ENCODE measurements at places on chromosomes 1 and 21.

GRCh38 chr1:52523376-52523775 lies 29.5 kb downstream of the TUT4 start:
- no peak for DNase-seq

- no peak for DNase-seq
These were observed 74.1 kb downstream of the CD46 start for GRCh38 chr1:207825719-207826556.

DNA sequence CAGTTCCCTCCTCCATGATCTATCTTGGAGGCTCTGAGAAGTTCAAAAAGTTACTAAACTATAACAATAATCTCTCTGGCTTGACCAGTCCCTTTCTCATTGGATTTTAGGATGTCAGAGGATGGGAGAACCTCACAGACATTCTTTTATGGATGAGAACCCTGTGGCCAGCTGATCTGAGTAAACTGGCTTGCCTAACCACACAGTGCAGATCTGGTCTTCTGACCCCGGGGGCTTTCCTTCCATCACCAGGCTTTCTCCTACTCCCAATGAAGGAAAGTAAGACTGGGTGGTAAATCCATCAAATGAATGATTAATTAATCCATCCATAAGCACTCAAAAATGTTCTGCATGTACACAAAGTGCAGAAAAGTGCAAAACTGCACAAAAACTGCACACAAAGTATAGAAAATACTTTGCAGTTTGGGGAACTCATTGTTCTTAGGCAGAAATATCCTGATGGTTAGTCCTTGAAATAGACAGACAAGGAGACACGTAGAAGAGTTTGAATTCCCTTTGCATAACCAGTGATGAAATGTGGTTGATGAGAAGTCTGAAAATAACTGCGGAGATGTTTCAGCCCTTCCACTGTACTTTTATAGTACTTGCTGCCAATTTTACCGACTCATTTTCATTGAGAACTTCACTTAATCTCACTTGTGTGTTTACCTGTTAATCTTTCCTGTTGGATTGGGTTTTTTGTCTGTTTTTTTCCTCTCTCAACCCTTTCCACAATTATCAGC lies 2.5 kb upstream of the F3 start:
- DNase-seq = no peak

- DNase-seq = no peak
These were observed 310.8 kb downstream of the USP25 start for GRCh38 chr21:16040601-16041000.

GRCh38 chr1:87335175-87335884 lies 6.7 kb downstream of the LMO4 start:
- no peak for DNase-seq

GRCh38 chr1:86156566-86157455 lies at the start of gene COL24A1:
TSS of gene COL24A1 (minus strand) at chr1:86156772. CDS start at chr1:86156396, 376 bp downstream.
- no peak for DNase-seq

DNA sequence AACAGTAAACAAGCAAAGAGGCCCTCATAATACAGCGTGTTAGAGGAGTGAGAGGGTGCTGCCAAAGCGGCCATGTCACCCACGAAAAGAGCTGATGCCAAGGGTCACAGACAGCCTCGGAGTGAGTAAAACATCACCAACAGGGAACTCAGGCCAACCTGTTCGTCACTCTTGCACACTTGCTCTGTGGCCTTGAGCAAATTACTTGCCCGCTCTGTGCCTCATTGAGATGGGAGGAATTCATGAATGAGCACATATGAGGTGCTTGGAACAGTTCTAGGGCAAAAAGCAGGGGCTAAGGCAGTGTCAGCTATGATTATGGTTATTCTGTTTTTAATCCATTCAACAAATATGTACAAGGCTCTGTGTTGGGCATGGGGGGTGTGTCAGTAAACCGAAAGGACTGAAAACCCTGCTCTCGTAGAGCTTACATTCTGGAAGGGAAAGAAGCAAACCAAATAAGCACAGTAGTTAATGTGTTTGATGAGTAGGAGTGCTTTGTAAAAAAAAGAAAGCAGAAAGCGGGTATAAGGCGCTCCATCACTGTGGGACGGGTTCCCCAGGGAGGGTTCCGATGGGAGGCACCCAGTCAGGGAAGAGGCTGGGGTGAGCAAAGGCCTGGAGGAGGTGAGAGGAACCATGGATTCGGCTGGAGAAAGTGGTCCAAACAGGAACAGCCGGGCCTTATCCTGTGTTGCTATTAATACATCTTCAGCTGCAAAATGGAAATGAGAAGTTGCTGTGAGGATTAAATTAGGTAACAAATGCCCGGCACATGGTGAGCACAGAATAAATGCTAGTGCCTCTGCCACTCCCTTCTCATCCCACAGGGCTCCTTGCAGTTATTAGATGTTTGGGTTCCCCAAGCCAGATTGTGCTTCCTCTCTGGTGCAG lies 39.5 kb upstream of the RD3 start:
- no peak for DNase-seq

DNA sequence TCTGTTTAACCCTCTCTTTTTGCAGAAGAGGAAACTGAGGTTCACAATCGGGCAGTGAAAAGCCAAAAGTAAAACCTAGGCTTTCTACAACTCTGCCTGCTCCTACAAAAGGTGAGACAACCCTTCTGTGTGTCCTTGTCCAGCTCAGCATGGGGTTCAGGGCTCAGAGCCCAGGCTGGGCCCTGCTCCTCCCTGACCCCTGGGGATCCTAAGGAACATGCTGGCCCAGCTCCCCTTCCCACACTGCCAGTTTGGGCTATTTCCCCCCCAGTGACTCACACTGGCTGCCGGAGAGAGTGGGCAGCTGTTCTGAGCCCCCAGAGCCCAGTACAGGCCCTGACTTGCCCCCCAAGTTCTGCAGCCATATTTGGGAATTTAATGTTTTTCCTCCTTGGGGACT lies 8.9 kb downstream of the FAM229A start:
- no peak for DNase-seq

GRCh38 chr1:60280819-60281218 lies 207.2 kb upstream of the C1orf87 start:
- no peak for DNase-seq

GRCh38 chr1:150708595-150708994 lies 11.6 kb upstream of the GOLPH3L start:
- no peak for DNase-seq

- no peak for DNase-seq
These were observed 134.0 kb downstream of the CLEC20A start for GRCh38 chr1:178362747-178363146.

DNA sequence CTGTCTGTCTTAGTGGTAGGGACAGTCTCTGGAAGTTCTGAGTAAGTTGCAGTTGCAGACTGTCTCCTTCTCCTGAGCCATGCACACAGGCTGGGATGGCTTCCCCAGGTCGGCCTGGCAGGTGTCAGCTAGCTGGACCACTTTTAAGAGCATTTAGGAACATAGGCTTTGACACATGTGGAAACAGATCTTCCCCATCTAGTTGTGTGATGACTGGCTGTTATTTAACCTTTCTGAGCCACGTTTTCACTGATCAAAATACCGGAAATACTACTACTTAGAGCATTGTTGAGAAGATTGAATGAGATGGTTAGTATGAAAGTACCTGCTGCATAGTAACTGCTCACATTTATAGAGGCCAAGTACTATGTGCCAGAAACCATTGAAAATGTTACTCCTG lies 6.2 kb upstream of the MAPKAPK2 start:
- DNase-seq = no peak

DNA sequence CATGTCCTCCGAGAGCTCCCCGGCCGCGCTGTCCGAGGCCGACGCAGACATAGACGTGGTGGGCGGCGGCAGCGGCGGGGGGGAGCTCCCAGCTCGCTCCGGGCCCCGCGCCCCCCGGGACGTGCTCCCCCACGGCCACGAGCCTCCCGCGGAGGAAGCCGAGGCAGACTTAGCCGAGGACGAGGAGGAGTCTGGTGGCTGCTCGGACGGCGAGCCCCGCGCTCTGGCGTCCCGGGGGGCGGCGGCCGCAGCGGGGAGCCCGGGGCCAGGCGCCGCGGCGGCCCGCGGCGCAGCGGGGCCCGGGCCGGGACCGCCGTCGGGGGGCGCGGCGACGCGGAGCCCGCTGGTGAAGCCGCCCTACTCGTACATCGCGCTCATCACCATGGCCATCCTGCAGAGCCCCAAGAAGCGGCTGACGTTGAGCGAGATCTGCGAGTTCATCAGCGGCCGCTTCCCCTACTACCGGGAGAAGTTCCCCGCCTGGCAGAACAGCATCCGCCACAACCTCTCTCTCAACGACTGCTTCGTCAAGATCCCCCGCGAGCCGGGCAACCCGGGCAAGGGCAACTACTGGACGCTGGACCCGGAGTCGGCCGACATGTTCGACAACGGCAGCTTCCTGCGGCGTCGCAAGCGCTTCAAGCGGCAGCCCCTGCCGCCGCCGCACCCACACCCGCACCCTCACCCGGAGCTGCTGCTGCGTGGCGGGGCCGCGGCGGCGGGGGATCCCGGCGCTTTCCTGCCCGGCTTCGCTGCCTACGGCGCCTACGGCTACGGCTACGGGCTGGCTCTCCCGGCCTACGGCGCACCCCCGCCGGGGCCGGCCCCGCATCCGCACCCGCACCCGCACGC lies 547 bp downstream of the FOXD2 start:
- no peak for DNase-seq

- no peak for DNase-seq
These were observed 365.9 kb downstream of the TGFB2 start for GRCh38 chr1:218711001-218711400.

GRCh38 chr1:145985502-145986439 lies 10.6 kb downstream of the TXNIP start:
- no peak for DNase-seq

- no peak for DNase-seq
These were observed 428.7 kb upstream of the LRRC7 start for GRCh38 chr1:69139007-69139406.

DNA sequence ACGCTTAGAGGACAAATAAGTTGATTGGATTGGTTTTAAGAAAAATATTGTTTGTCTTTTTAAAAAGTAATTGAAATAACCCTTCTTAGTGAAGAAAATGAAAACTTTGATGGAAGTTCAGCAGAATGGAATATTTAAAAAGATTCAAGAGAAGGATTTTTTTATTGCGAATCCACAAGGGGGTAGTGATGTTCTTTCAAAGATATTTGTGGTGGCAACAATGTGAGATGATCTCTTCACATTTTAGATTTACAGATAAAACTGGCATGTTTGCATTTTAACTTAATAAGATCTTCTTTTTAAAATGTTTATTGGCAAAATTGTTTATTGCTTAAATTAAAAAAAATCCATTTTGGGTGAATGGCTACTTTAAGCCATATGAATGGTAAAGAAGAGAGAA lies 8.9 kb downstream of the CAMTA1 start:
- no peak for DNase-seq

DNA sequence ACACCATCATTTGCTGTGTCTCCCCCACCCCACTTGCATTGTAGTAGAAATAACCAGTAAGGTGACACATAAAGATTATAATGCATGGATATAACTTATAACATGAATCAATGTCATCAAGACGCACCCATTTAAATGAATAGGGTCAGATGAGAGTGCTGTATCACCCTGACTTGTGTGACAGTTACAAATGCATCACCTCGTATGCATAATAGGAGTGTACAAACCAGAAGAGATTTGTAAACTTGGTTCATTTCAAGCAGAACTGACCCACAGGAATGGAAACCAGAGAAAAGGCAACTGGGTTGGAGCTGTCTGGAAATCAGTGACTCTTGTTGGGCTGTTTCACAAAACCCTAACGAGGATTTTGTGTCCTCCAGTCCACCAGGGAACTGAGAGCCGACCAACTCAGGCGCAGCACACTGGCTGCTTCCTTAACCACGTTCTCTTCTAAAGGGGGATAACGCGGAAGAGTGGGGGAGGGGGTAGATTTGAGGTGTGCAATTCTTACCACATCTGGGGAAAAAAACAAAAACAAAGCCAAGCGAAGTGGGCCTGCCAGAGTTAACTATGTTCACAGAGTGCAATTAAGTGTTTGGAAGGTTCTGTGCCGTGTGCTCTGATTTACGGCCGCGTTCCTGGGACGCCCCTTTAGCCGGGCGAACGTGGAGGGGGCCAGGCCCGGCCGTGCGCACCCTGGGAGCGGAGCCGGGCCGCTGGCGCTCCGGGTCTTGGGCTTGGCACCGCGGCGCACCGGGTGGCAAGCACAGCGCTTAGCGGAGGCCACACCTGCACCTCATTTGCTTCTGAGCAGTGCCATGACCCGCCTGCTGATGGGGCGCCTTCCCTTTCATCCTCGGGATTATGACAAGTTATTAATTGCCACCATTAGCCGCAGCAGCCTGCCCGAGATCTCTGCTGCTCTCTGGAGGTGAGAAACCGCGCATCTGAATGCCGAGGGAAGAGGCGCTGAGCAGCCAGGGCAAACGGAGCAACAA lies 248.8 kb upstream of the FOXD3 start:
- DNase-seq = no peak

DNA sequence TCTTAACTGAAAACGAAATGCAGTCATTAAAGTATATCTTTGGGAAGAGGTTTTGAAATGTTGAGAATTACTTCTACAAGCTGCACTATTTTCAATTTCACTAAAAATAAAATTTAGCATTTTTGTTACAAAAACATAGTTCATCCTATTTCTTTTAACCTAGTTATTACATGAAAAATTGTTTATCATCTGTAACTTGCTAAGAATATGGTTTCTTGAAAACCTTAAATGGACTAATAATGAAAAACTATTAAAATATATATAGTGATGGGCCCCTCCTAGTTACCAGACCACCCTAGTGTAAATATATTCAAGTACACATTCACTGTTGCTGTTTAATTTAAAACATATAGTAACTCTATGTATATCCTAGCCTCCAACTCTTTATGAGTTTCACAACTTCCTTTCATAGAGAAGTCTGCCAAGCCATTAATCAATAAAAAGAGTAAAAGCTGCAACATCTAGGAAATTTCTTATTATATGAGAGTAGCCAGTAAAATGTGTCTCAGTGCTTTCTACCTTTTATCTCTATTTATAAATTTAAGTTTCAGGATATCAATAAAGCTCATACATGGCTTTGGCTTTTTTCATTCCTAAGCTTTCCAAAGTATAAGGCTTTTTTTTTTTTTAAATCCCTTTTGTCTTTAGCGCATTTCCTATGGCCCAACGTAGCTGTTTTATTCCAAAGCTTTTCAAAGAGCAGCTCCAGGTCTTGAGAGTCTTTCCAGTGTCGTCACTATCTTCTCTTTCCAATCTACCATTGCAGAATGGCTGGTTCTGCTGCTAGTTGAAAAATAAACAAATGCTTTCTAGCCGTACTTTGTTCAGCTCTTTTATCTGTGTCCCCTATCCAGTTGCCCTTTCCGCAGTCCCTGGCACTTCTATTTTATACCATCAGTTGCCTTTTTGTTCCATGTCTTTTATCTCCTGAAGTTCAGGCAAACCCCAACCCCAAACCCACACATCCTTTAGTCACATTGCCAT lies 6.5 kb downstream of the IRF2BP2 start:
- DNase-seq = no peak

DNA sequence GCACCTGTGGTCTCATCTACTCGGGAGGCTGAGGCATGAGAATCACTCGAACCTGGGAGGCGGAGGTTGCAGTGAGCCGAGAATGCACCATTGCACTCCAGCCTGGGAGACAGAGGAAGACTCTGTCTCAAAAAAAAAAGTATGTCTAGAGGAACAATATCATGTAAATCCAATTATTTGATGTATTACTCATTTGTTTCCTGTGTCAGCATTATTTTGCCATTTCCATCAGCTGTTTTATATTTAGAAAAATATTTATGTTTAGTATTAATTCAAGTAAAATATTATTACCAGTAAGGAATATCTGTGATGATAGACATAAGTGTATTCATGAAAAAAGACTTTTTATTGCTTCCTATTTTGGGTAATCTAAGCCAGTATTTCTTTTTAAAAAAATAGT lies 13.0 kb downstream of the TDRKH start:
- no peak for DNase-seq

- no peak for DNase-seq
These were observed 26.7 kb downstream of the CLDN19 start for GRCh38 chr1:42713293-42713692.
